ENCODE measurements at places on chromosomes 7 and 10.

GRCh38 chr7:69545175-69545574 lies 53.1 kb upstream of the AUTS2 start:
- no peak for DNase-seq

DNA sequence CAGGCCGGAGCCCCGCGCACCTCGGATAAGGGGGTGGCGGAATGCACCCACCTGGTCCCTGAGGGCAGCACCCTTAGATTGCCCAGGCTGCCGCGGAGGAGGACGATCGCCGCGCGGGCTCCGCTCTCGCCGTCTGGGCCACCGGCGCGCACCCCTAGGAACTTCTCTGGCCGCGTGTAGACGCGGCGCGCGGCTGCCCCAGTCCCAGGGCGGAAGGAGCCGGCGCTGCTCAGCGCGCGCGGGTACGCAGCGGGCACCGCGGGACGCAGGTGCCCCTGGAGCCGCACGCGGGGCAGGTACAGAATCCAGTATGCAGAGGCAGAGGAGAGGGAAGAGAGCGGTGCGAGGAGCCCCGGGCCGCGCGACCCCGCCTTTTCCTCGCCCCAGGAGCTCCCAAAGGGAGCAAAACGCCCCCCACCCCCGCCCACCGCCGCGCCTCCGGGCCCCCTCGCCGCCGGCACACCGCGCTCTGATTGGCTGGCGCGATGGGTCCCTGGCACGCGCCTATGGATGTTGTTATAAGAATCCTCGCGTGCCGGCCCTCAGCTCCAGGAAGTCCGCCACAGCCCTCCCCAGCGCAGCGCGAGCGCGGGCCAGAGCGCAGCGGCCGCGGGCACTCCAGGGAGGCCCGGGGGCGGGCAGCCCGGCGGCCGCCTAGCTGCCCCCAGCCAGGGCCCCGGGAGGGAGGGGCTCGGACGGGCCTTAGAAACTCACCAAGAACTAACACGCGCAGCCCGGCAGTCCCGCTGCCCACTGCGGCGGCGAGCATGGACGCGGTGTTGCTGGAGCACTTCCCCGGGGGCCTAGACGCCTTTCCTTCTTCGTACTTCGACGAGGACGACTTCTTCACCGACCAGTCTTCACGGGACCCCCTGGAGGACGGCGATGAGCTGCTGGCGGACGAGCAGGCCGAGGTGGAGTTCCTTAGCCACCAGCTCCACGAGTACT lies at the start of gene PTF1A:
TSS of gene PTF1A (plus strand) at position 549 of the 948 bp plus-strand sequence. CDS start at position 768, 219 bp downstream.
- DNase-seq, result no peak

GRCh38 chr10:43943119-43943817 lies 294.6 kb upstream of the ZNF32 start:
- DNase-seq, result no peak

GRCh38 chr7:51013218-51013786 lies 230.6 kb upstream of the GRB10 start:
- no peak for DNase-seq

All from stimulated activated CD4-positive, alpha-beta T cell treated with anti-CD3 and anti-CD28 coated beads, Interleukin-1b, Interleukin-23, amount 100 ng/mL, for 1 hour (primary cell).